ENCODE measurements at places on chromosomes 1 and 21.

DNA sequence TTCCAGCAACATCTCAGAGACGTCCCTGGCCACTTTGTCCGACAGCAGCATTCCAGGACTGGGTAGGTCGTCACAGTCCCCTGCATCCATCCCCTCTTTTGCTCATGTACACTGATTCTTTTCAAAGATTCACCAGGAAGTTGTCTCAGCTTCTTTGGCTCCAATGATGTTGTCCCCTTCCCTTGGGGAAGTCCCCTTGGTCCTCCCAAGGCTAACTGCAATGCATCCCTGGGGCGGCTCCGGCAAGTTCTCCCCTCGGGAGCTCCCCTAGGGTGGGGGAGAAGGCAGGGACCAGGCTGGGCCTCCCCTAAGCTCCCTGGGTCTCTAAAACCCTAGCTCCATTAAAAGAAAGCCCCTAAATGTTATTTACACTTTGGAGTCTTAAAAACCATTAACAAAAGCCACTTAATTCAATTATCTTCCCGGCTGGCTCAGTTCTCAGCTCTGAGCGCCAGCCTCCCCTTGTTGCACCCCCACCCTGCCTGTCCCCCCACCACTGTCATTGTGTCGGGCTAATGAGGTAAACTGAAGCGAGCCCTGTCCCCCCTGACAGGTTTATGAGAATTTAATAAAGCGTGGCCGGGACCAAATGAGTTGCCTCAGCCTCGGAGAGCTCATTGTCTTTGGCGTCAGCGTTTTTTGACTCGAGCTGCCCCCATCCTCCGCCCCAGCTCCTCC lies 25.3 kb downstream of the KNCN start:
- peaks cover 5% of the 10 kb centered on the region for H3K27me3 ChIP-seq
- DNase-seq = no peak
- no peaks in the 10 kb centered on the region for H3K4me1 ChIP-seq
- no peak overlapping the region for H3K27ac ChIP-seq
- no peaks in the 10 kb centered on the region for H3K36me3 ChIP-seq

DNA sequence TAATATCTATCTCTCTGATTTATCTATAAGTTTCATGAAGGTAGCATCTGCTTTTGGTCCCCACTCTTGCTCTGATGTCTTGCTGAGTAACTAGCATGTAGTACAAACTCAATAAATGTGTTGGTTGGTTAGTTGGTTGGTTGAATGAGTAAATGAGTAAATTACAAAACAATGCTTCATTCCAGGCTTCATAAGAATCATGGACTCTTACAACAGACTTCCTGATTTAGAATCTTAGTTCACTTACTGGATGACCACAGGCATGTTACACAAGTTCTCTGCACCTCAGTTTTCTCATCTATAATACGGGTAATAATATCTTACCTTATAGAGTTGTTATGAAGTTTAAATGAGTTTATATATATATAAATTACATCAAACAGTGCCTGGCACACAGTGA lies 98.6 kb downstream of the ZNF281 start:
- H3K4me1 ChIP-seq = no peaks in the 10 kb centered on the region

- DNase-seq = no peak
- no peaks in the 10 kb centered on the region for H3K27me3 ChIP-seq
- H3K4me1 ChIP-seq = no peaks in the 10 kb centered on the region
- H3K4me3 ChIP-seq = no peak overlapping the region
- H3K27ac ChIP-seq = no peak overlapping the region
Measured at GRCh38 chr1:40770296-40771070, 13.1 kb upstream of the KCNQ4 start.

DNA sequence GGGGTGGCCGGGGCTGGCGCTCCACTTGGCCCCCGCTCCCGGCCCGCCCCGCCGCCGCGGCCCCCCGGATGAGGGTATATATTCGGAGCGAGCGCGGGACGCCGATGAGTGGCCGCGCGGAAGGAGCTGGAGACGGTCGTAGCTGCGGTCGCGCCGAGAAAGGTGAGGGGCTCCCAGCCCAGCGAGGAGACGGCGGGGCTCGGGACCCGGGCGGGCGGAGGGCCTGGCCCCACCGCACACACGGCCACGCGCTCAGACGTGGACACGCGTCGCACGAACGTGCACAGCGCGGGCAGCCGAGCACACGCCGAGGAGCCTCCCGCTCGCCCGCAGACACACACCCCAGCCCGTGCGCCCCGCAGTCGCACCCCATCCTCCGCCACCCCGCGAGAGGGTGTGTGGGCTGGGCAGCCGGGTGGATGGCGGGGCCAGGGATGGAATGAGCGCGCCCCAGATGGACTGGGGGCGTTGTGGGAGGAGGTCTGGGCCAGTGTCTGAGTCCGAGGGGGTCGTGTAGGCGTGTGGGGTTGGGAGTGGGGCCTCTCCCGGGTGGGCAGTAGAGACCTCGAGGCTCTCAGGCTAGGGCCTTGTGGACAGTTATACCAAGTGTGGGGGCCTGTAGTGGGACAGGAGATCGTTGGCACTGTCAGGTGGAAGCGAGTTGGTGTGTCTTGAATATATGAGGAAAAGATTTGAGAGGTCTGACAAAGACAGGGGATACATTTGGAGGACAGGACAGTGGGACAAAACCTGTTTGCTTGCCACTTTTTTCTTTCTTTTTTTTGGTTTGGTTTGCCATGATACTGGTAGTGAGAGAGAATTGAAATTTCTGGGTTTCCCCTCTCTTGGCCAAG lies at the start of gene UAP1:
Gene UAP1, plus strand, starts transcription at position 107 of the 854 bp plus-strand sequence. CDS start 4,347 bp downstream, outside the sequence.
- DNase-seq = no peak
- H3K27me3 ChIP-seq = no peaks in the 10 kb centered on the region
- H3K4me1 ChIP-seq = no peaks in the 10 kb centered on the region
- H3K36me3 ChIP-seq = no peaks in the 10 kb centered on the region
- H3K4me3 ChIP-seq = peak within 1 kb of the TSS; percentile 84

DNA sequence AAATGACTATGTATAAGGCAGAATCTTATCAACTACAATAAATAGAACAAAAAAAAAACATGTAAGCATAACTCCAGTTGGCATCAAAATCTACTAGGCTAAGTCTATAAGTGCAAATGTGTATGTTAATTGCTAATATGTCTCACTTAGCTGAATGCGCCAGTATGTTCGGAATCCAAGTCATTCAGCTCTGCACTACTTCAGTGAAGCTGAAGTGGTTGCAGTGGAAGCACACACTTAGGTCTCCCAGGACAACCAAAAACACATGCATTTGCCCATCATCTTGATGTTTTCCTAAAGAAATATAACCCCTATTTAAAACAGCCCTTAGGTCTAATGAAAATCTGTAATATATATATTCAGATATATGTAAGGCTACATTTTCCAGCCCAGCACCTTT lies 41.0 kb upstream of the RGS2 start:
- H3K4me1 ChIP-seq = no peaks in the 10 kb centered on the region
- H3K27me3 ChIP-seq = no peaks in the 10 kb centered on the region
- no peak overlapping the region for H3K27ac ChIP-seq

DNA sequence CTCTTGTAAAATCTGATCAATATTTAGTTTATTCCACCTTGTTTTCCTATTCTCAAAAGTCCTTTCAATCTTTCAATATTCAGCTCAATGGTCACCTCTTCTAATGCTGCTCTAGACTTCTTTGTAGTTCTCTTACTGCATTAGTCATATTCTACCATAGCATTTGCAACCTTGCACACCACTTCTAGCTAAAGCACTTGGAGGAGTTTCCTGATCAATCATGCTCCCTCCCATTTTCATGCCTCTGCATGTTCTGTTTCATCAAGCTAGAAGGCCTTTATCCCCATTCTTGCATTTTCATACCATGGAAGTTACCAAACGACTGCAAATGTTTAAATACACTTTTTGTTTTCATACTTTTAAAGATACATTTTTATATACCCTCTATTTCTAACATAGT lies 72.1 kb downstream of the SLC5A9 start:
- DNase-seq = no peak
- no peaks in the 10 kb centered on the region for H3K4me1 ChIP-seq
- no peaks in the 10 kb centered on the region for H3K27me3 ChIP-seq
- no peak overlapping the region for H3K27ac ChIP-seq

DNA sequence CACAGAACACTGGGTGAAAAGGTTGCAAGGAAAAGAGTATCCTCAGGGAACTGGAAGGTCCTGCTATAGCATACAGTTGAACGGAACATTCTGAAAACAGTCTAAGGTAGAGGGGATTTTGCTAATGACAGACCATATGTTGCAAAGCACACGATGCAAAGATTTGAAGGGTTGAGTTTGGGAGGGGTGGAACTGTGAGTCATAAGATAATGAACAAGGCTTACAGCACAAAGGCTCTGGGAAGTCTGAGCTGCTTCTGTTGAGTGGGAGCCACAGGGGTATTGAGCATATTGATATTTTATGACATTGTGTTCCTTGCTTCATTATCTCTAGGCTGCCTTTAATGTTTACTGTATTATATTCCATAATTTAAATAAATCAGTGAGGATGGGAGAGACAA lies 104.9 kb downstream of the PLPPR4 start:
- no peak overlapping the region for H3K4me3 ChIP-seq
- H3K27me3 ChIP-seq = no peaks in the 10 kb centered on the region
- no peak overlapping the region for H3K27ac ChIP-seq
